ENCODE measurements at places on chromosomes 6 and 20.

DNA sequence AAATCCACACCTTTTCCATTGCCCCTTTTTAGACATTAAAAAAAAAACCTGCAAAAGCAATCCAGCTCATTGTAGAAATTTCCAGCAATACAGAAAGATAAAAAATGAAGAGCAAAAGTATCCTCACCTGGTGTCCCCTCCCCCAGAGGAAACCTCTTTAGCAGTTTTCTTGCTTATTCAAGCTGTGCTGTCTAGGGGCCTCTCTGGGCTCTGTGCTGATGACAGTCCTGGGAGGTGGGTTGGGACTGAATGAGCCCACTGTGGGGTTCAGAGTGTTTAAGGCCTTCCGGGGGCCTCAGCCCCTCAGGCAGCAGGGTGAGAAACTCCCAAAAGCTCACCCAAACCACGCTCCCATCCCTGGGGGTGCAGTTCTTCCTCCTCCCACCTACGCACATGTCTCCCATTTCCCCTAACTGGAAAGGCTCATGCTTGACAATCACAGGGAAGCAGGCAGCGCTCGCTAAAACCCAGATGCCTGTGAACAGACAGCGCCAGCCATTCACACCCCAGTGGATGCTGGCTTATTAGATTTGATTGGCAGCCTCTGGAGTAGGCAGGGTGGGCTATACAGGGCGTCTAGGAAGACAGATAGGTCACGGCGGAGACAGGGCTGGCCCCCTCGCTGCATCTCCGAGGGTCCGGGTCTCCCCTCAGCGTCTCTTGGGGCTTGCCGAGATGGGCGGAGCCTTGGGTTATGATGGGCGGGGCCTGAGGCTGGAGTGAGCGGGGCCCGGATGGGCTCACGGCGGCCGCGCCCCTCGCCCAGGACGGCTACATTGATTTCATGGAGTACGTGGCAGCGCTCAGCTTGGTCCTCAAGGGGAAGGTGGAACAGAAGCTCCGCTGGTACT lies 4.6 kb downstream of the GUCA1A start:
- no peak for DNase-seq

DNA sequence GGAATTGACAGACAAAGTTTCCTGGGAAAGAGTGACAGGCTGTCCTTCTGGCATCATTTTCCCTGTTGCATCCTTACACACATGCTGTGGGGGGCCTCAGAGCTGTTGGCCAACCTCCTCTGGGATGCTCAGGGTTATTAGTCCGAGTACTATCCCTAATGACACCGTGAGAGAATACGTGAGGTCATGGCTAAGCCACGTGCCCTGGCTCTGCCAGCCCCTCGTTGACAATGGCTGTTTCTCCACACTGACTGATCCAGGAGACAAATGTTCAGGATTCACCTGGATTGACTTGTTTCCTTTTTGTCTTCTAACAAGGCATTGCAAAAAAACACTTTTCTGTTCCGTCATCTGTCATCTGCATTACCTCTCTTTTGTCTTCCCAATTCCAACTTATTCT lies 604.6 kb downstream of the TFAP2A start:
- no peak for DNase-seq

GRCh38 chr20:22800129-22800528 lies 215.8 kb upstream of the FOXA2 start:
- DNase-seq: no peak

GRCh38 chr6:34657037-34657306 lies 39.6 kb downstream of the ILRUN start:
- DNase-seq: no peak

DNA sequence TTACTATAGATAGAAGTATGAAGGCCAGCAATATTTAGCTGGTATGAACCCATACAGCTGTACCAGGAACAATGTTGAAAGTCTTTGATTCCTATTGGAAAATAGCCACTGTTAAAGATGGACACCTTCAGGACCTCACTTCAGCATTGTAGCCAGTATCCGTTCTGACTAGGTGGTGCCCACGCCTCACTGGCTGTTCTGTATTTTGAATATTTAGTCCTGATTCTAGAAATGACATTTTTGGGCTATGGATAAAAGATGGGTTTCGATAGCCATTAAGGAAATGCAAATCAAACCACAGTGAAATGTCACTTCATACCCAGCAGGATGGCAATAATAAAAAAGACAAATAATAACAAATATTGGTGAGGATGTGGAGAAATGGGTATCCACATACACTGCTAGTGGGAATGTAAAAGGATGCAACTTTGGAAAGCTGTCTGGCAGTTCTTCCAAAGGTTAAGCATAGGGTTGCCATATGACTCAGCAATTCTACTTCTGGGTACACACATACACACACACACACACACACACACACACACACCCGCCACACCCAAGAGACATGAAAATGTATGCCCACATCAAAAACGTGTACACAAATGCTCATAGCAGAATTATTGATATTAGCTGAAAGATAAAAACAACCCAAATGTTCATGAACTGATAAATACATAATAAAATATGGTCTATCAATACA lies 56.8 kb downstream of the UTRN start:
- no peak for DNase-seq

- DNase-seq: no peak
Observed at GRCh38 chr6:3393836-3394202, 63.0 kb downstream of the SLC22A23 start.

GRCh38 chr6:122839472-122839871 lies 50.4 kb downstream of the SMPDL3A start:
- peak; percentile 32 for DNase-seq

DNA sequence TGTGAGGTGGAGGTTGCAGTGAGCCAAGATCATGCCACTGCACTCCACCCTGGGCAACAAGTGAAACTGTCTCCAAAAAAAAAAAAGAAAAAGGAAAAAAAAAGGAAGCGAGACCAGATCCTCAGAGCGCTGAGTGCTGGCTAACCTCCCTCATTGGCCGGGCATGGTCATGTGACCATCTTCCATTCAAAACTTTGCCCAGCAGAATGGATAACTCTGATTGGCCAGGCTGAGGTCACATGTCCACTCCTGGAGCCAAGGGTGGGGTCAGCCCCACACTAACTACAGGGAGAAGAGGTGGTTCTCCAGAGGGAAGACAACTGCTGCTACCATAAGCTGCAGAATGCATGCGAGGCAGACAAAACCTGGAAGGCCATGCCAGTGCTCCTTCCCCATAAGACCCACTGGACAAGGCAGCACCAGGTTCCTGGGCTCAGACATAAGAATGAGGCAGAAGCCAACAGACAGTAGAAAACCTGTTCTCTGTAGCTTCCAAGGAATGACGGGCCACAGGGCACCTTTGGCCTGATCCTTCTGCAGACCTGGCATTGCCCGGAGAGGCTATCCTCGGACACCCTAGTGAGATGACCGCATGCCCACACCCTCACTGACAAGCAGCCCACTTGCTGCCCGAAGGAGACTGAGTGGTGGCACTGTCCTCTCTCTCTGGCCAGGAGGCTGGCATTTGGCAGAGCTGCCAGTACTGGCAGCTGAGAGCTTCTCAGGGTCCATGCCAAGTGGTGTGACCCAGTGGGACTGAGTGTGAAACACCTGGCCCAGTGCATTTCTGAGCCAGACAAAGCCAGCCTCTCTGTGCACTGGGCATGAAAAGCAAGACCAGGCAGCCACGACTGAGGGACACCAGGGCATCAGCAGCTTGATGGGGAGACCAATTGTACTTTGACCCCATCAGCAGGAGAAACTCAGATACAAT lies 311.9 kb upstream of the SULF2 start:
- no peak for DNase-seq

DNA sequence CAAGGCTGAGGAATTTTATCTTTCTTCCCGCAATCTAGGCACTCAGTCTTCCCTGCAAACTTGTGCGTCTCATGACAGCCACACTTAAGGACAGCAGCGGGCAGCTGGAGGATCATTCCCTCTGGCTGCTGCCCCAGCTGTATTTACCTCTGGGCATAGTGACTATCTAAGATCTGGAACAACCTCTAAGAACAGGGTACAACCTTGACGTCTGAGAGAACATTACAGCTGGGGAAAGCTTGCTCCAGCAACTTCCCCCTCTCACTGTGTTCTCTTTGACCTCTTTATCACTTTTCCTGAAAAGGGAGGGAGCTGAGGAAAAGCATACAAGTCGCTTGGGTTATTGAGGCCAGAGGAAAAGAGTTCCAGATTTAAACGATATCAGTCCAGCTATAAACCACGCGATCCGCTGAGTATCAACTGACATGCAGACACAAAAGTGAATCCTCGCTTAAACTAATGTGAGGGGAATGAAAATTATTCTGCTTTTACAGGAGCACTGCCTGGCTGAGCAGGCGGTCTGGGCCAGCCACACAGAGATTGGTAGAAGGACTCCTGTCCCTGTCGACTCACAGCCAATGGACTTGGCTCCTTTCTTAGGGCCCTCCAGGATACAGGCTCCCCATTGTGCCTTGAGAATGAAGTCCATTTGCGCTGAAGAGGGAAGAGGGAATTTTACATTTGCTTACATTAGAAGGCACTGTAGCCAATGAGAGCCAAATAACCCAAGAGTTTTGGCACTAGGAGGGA lies 153.3 kb downstream of the QRSL1 start:
- no peak for DNase-seq

DNA sequence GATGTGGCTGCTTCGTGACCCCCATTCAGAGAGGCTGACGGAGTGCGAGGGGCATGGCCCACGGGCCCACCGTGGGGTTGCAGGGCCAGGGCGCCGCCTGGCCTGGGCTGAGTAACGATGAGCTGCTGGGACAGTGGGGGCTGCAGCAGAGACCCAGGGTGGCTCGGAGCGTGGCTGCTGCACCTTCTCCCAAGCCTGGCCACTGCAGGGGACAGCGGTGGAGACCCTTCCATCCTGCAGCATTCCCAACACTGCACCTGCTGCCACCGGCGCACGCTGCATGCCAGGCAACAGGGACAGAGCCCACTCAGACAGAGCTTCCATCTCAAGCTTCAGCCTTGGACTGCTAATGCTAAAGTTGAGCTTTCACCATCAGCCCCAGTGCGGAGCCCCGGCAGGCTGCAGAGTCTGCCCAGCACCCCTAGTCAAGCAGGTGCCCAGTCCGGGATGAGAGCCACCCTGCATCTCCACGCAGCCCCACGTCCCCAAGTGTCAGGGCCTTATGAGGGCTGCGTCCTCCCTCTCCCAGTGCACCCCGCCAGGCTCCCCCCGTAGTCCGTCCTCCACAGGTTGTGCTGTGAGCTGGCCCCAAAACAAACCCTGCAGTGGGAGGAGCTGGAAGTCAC lies 89.4 kb upstream of the AFDN start:
- no peak for DNase-seq

DNA sequence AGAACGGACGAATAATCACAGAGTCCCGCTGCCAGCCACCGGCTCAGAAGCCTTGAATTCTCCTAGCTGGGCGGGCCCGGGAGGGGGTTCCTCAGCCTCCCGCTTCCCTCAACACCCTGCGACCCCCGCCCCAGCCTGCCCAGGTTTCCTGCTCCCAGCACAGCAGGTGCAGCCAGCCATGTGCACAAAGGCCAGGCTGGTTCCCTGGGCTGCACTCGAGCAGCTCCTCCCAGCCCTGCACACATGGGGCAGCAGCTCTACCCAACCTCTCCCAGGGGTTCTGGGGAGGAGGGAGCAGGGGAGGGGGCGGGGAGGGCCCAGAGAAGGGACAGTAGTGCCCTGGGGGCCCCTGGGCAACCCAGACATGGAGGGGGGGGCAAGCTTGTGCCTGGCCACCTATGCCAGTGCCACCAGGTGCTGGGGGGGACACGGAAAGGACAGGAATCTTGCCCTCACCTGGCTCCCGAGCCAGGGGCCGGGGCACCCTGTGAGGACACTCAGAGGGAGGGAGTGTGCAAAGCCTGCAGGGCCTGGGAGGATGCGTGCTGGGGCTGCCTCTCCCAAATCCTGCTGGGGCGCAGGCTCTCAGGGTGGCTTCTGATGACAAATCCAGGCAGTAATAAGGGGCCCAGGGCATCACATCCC lies 1.2 kb upstream of the NTSR1 start:
- no peak for DNase-seq

GRCh38 chr20:17536944-17537444 lies 5.8 kb upstream of the BFSP1 start:
- no peak for DNase-seq

GRCh38 chr6:5531161-5531560 lies 269.8 kb downstream of the FARS2 start:
- no peak for DNase-seq

DNA sequence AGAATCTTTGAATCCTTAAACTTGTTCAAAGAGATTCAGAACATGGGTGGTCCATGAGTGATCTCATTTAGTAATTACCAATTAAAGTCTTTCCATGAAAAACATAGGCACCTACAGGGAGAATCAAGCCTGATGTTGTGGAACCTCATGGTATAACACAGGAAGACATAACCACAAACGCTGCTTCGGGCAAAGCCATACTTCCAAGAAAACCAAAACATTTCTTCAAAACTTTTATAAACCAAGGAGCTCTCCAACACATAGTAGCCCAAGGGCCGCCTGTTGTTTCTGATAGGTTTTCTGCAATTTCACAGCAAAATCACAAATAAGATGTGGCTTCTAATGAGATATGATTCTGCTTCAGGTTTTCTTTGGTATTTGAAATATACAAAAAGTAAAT lies 2.5 kb downstream of the CHD6 start:
- DNase-seq: no peak

DNA sequence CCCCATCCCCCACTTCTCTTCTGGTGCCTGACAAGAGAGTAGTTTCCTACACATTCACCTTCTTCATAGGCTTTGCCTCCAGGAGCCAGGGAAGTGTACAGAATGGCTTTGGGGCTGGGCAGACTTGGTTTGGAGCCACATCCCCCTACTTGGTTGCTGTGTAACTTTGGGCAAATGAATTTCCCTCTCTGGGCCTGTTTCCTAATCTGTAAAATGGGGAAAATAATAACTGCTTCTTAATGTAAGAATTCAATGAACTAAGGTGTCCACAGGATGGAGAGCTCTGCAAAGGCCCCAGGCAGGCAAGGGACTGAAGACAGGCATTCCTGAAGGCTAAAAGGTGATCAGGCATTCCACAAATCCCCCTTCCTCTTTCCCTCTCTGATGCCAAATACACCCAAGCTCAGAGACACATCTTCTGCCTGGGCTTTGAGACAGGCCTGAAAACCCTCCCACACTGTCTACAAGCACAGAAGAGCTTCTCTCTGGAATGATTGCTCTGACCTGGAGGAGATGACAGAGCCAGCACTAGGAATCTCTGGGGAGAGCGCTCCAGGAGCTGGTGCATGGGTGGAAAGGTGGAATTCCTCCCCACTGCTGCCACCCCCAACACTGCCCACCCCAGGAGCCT lies 6.9 kb upstream of the C20orf203 start:
- DNase-seq: no peak

GRCh38 chr6:56024931-56025330 lies 149.5 kb upstream of the BMP5 start:
- no peak for DNase-seq

GRCh38 chr6:149371154-149371553 lies 28.9 kb upstream of the SUMO4 start:
- DNase-seq: no peak

DNA sequence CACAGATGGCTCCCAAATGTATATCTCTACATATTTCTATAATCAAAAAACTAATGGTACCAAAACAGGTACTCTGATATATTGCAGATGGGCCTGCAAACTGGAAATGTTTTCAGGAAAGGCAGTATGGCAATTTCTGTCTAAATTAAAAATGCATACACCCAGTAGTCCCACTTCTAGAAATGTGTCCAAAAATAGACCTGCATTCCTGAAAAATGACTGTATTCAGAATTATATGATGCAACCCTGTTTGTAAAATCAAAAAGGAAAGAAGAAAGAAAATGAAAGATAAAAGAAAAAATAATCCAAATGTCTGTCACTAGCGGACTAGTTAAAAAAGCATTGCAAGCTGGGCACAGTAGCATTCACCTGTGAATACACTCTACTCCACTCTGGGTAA lies 12.9 kb upstream of the MICB start:
- no peak for DNase-seq

GRCh38 chr20:32181606-32182005 lies 25.9 kb downstream of the PLAGL2 start:
- DNase-seq: no peak
